ENCODE measurements at places on chromosomes 13 and 19.

DNA sequence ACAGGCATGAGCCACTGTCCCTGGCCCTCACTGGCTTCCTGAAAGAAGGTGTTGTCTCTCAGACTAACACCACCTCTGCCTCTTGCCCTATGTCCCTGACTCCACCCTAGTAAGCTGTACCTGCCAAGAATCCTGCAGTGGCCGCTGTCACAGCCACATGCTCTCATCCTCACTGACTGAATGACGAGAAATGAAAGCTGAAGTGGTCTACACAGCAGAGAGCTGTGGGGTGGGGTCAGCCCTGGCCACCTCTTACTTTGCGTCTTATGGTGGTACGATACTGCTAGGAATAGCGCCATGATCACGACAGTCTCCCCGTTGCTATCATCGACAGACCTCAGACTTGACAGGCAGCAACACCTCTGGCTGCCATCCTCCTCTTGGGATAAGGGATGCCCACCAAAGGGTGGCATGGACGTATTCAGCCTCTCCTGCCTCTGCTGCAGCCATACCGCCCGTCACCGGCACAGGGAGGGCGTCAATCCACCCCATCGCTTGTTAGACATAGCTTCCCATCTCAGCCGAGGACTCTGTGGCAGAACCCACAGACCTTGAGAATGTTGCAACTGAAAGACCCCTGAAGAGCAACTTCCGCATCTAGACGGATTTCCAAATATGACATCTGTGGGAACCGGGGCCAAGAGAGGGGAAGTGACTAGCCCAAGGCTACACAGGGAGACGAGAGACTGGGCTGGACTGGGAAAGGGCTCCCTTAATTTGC is 809 bp downstream of the MYO1F start:
- no peak for DNase-seq

DNA sequence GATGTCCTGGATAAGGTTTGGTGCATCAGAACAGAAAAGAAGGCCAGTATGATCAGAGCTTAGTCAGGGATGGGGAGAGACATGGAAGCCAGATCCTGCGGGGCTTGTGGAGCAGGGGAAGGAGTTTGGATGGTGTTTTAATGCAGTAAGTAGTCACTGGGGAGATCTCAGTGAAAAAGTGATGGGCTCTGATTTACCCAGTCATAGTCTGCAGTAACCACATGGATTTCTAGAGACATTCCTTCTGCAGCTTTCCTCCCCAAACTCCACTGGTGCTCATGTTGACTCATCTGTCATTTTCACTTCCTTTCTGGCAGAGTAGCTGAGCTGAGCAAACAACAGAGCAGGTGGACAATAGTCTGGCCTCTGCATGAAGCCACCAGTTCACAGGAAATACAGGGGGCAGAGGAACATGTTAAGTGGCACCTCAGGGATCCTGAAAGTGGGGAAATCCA is 144.1 kb downstream of the DPF1 start:
- no peak for DNase-seq

- DNase-seq: no peak
Observed at GRCh38 chr19:30857388-30857787, 485.2 kb downstream of the ZNF536 start.

GRCh38 chr19:55586976-55587668 is 6.5 kb upstream of the ZNF579 start:
- DNase-seq: peak; percentile 90

- no peak for DNase-seq
Observed at GRCh38 chr13:46341112-46341711, 45.8 kb downstream of the RUBCNL start.

DNA sequence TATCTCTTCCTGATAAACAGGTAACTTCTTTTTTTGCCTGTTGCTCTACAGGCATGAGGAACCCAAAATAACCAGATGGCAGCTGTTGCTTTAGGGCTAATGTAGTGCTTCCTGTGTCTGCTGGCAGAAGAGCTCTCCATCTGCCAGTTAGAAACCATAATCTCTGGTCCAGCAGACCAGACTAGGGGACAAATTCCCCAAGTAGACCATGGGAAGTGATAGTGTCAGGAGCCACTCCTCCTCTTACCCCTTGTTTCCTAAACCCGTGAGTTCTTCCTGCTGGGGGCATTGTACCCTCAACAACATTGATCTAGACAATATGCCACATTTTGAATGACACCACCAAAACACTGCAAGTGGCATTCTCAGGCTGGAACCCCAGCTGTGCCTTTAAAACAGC is 135.9 kb downstream of the DLEU7 start:
- DNase-seq: no peak

DNA sequence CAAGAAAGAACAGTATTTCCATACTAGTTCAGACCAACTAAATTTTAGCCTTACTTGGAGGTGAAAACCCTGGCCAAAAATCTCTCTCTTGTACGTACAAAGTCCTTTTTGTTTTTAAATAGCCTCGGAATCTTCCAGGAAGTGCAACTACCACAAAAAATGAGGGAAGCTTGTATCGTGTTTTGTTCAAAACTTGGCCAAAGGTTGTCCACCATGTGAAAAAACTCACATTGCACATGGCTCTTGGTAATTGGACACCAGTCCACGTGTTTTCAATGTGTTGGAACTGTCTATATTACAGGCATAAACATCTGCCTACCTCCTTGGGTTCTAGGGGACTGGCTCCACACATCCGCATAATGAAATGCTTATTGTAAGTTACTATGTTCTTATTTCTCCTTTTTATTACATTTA is 15.2 kb upstream of the STRN4 start:
- DNase-seq: no peak

All from stimulated activated CD4-positive, alpha-beta T cell treated with anti-CD3 and anti-CD28 coated beads, Interleukin-4, amount 100 ng/mL, for 4 hours (primary cell).